ENCODE measurements at places on chromosomes 2 and 18.

DNA sequence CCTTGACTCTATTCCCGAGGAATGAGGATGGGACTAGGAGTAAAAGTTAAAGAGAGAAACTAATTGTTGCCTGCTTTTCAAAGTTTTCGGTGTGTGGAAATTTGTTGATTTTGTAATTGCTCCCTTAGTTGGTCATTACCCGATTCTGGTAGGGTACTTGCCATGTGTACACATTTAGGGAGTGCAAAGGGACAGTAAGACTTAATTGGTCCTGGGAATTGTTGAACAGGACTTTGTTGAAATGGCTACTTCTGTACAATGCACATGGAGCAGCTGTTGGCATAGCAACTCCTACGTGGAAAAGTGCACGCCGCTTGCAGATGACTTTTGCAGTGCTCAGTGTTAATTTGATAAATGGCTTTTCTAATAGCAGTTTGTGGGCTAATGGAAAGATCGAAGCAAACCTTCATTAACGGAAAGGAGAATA lies 22.9 kb downstream of the EPAS1 start:
- no peak for DNase-seq

- DNase-seq: no peak
Measured at GRCh38 chr18:59012815-59013705, 126.6 kb upstream of the SEC11C start.

- DNase-seq: no peak
Measured at GRCh38 chr2:28713577-28714298, 37.9 kb upstream of the PPP1CB start.

DNA sequence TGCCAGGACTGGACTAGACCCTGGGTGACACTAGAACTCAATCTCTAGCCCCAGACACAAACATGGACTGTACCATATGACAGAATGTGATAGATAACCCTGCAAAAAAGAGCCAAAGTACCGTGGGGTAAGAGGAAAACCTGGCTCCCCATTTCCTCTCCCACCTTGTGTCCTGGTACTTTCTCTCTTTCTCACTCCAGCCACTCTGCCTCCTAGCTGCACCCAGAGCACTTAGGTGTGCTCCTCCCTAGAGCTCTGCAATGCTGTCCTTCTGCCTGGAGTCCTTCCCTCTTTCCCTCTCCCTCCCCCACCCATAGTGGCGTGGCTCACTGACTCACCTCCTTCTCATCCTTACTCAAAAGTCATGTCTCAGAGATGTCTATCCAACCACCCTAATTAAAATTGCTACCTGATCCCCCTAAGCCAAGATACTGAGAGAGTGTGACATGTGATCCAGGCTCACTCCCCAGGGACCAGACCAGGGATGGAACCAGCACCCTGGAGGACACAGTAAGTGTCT lies 171.3 kb downstream of the LOXHD1 start:
- DNase-seq: no peak

DNA sequence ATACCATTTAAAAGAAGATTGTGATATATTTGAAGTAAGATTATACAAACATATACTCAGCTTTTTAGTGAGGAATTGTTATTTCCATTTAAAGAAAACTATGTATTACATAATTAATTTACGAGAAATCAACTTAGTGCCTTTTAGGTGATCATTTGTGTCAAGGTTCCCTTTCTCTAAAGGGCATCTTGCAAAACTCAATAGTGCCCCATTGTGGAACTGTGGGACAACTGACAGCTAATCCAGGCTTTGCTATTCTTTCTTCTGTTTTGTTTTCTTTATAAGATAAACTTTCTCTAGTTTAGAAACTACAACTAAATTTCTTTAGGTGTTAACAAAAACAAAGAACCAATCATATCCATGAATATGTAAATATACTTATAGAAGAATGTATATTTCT lies 24.3 kb upstream of the VIT start:
- peak; percentile 37 for DNase-seq

- no peak for DNase-seq
Measured at GRCh38 chr2:129224486-129224885, 755.0 kb upstream of the RAB6C start.

DNA sequence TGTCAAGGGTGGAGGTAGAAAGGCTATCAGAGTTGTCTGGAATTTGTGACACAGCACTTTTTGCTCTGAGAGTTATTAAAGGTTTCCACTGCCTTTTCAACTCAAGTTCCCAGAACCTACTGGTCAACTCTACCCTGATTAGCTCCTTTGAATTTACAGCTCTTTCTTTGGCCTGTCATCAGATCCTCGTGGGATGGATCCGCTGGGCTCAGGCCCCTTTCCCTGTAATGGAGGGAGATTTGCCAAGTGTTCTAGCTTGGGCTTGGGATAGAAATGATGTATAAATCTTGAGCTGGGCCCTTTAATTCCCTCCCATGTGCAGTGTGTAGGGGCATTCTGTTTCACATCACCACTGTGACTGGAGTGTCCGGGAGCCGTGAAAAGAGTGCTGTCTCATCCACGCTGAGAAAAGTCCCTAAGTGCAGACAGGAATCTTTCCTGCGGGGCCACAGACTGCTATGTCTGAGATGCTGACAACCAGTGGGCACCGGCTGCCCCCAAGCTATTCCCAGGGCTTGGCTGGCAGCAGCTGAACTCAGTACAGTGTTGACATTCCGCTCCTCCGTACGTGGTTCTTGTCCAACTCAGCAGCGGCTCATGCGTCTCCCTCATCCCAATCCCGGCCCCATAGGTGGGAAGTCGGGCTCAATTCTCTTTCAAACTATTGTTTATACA lies 46.9 kb upstream of the ARHGAP28 start:
- peak; percentile 54 for DNase-seq

DNA sequence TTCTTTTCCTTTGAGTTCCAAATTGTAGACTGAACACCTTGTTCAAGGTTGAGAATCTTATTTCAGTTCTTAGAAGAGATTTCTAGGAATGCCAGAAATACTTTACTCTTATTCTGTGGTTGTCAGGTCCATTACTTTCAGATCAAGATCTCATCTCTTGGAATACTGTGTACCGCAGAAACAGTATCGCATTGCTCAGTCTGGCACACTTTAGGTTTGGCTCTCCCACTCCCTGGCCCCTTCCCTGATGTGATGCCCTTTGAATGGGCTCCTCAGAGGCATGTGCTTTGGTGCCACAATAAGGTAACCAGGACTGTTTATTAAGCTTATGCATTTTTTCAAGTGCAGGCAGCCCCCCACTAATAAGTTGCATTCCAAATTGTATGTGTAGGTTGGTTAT lies 244.7 kb upstream of the FOSL2 start:
- no peak for DNase-seq

DNA sequence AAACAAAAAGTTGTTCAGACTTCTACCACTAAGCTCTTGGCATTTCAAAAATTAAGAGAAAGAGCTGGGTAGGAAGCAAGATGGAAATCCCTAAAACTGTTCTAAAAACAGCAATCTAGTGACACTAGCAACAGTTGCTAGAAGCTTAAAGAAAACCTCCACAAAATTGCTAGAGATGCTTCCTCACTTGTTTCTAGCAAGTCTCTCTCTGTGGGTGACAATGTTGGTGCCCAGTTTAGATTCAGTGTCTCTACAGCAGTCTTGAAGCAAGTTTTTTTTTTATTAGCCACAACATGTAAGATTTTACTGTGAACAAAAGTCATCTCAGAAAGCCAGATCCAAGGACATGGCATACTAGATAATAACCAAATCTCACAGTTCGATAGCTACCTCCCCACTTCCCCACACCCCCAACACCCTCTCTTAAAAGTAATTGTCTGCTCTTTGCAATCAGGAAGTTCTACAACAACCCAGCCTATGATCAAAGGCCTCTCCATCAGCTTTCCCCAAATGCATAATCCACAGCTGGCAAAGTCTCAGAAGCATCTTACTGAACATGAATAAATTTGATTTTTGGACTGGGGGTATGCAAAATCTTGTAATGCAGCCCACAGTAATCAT lies 70.0 kb downstream of the ANKRD44 start:
- no peak for DNase-seq

- DNase-seq: no peak
Measured at GRCh38 chr2:46145017-46145416, 152.2 kb upstream of the EPAS1 start.

DNA sequence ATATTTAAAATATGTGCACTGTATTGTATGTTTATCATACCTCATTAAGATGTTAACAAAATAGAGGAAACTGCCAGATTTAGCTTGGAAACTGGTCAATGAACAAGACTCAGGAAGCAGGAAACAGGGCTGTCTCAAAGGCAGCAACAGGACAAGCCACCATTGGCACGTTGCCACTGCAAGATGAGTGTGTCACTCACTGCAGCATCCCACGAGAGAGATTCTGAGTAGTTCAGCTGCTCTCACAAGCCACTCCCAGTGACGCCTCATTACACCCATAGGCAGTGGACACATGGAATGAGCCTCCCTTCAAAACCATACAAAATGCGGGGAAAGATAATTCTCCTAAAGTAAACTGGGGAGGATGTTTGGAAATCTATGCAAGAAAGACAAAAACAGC lies 181.9 kb upstream of the DLGAP1 start:
- DNase-seq: peak; percentile 34

DNA sequence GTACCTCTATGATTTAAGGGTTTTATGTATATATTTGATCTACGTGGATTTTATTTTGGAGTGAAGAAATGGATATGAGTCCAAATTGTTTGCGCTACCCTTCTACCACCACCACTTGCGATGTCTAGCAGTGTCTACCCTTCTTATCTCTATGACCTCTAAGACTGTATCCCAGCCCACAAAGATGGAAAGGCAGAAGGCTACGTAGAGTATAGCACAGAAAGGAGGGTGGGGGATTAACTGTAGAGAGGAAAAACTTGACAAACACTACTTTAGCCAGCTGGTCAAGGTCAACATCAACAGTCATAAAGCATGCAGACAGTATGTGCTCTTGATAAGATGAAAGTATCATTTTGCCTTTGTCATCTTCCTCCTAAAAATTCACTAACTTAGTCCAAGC lies 14.4 kb downstream of the ITSN2 start:
- DNase-seq: no peak

DNA sequence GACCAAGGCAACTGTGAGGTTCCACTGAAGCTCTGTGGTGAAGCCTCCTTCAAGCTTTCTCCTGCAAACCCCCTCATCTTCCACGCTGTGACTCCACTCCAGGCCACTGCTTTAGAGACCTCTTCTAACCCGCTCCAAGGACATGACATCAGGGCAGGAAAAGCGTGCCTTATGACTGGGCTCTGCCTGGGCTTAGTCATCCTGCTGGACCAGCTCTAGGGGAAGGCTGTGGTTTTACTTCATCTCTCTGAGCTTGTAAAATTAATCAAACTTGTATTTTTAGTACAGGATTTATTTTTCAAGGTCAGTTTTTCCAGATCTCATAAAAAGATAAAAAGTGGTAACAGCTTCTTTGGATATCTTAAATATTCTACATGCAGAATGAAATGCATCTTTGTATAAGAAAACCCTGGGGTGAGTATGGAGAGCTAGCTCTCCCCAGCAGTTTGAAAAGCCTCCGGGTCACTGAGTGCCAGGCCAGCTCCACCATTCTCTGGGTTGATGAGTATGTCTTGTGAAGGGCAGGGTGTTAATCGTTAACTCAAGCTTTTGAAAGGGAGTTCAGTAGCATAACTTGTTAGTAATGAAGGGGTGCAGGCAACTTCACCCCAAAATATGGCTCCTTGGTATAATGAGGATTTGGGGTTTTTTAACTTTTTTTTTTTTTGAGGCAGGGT lies 33.1 kb upstream of the YPEL5 start:
- peak; percentile 67 for DNase-seq

GRCh38 chr2:28678944-28679343 lies 72.7 kb upstream of the PPP1CB start:
- no peak for DNase-seq

DNA sequence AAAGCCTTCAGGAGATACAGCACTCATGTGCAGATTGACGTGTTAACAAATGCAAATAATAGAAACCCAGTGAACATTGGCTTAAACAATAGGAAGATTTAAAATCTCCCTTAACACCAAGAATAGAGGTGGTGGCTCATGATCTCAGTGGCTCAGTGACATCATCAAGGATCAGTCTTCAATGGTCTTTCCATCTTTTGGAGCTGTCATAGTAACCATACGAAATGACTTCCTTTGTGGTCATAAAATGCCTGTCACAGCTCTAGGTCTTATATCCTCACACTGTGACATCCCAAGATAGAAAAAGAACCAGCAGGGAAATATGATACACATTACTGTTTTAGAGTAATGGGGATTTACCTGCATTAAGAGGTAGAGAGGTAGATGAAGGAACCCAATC lies 59.6 kb upstream of the ACKR3 start:
- no peak for DNase-seq

DNA sequence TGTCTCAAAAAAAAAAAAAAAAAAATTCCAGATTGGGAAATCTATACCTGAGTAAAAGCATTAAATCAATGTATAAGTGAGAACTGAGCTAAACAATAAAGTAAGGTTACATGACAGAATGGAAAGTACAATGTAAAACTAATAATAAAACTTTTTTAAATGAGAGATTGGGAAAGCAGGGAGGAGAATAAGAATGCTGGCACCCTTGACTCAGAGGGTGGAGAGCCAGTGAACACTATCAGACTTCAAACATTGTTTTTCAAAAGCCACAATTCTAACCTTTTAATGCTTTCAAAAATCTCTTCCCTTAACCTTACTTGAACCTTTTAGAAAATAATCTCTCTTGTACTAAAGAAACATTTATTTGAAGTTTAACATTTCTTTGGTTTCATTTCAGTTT lies 63.5 kb downstream of the TBC1D8 start:
- DNase-seq: no peak

GRCh38 chr2:61006486-61007105 lies 10.9 kb upstream of the PEX13 start:
- peak; percentile 10 for DNase-seq

- DNase-seq: no peak
Measured at GRCh38 chr2:125280265-125280664, 1255.2 kb downstream of the CNTNAP5 start.

DNA sequence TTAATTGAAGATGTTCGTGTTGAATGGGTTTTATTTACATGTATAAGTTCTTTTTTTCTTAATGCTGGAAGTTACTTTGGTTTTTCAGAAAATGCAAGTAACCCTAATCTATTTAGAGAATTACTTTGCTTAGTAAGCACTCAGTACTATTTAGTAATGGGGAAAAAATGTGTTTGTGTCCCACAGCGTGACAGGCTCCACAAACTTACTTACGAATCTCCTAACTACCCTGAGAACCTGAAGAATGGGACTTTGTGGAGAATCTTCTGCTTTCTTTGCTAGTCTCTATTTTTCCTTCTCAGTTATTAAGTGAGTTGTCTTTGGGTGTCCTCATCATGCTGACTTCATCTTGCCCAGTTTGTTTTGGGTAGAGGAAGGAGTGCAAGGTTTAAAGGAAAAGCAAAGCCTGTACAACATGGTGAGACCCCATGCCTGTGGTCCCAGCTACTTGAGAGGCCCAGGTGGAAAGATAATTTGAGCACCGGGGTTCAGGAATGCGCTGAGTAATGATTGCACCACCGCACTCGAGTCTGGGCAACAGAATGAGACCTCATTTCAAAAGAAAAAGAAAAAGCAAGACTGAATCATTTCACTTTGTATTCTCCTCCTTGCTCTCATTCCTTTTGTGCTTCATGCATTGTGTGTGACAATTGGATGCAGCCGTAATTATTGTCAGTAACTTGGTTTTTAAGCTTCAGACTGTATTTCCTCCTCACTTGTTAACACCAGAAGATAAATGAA lies 10.2 kb downstream of the NEDD4L start:
- DNase-seq: no peak
